ENCODE measurements at places on chromosomes 2 and 18.

DNA sequence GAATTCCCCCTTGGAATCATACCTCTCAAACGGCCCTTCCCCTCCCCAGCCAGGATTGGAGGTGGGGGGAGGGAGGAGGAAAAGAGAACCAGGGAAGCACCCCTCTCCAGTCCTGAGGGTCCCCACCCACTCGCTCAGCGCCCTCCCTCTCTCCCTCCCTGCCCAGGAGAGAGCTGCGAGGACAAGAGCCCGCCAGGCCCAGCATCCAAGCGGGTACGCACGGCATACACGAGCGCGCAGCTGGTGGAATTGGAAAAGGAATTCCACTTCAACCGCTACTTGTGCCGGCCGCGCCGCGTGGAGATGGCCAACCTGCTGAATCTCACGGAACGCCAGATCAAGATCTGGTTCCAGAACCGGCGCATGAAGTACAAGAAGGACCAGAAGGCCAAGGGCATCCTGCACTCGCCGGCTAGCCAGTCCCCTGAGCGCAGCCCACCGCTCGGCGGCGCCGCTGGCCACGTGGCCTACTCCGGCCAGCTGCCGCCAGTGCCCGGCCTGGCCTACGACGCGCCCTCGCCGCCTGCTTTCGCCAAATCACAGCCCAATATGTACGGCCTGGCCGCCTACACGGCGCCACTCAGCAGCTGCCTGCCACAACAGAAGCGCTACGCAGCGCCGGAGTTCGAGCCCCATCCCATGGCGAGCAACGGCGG, 14.4 kb downstream of the HOXD3 start:
- DNase-seq = no peak

GRCh38 chr2:175195012-175195411, 13.5 kb upstream of the ATP5MC3 start:
- DNase-seq = no peak

DNA sequence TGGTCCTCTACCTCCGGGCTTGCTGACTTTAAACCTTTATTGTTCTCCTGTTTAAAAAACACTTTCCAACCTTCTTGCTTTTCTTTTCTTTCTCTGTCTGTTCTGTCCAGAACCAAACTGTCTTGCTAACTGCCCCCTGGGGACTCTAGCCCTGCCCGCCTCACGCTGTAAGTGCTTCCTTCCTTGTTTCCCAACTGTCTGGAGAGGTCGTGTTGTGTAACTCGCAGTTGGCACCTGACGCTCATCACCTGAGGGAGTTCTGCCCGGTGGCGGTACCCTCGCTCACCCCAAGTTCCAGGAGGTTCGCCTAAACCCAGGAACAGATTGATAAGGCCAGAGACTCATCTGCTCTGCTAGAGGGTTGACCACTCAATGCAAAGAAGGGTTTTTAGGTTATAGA, 123.4 kb downstream of the MTCL1 start:
- DNase-seq = no peak

GRCh38 chr2:108613261-108614042, 79.2 kb downstream of the LIMS1 start:
- no peak for DNase-seq

GRCh38 chr18:7953095-7953958, 386.2 kb downstream of the PTPRM start:
- DNase-seq = no peak

DNA sequence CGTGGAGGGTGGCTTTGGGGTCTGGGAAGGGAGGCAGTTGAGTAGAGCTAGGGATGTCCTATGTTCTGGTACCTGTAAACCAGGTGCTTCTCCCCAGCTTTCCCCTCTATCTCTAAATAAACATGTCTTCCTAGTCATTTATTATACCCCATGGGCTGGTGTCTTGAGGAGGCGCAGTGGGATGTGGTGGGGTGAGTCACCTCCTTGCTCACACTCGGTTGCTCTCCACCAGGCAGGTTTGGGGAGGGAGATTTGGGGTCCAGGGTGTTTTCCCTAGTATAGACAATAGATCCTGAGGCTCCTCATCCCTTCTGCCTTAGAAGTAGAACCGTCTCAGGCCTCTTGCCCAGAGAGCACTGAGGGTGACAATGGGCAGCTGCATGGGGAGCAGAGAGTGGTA, 5.1 kb downstream of the PSD4 start:
- DNase-seq = peak; percentile 20

- no peak for DNase-seq
Measured at GRCh38 chr2:165568361-165568760, 98.9 kb downstream of the CSRNP3 start.

DNA sequence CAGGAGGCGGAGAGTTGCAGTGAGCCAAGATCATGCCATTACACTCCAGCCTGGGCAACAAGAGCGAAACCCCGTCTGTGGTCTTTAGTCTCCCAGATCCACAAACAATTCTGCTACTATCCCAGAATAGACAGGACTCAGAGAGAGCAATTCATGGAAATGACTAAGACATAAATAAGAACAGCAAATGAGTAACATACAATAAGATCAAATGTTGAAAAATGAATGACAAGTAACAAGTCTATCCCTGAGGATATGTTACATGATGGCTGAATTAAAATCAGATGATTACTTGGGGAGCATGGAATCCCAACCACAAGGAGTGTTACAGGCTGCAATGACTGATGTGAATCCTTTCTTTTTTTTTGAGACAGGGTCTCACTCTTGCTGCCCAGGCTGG, 10.3 kb downstream of the ARL5A start:
- no peak for DNase-seq

DNA sequence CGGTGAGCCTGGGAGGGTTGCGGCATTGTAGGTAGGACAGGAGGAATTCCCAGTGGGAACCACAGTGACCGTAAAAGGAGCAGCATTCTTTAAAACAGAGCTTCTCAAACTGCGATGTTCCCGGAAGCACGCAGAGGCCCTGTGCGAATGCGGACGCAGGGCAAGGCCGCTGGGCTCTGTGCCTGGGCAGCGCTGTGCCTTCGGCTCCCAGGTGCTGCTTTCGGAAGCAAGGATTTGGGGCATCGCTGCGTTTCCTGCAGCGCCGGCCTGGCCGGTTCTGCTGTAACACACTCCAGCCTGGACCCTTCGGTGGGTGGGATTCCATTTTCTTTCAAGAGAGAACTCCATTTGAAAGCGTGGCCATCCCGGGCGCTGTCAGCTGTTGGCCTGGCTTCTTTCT, 118.6 kb downstream of the PTGR3 start:
- no peak for DNase-seq

- peak; percentile 96 for DNase-seq
Measured at GRCh38 chr2:177164584-177165052, 48.0 kb upstream of the HNRNPA3 start.

DNA sequence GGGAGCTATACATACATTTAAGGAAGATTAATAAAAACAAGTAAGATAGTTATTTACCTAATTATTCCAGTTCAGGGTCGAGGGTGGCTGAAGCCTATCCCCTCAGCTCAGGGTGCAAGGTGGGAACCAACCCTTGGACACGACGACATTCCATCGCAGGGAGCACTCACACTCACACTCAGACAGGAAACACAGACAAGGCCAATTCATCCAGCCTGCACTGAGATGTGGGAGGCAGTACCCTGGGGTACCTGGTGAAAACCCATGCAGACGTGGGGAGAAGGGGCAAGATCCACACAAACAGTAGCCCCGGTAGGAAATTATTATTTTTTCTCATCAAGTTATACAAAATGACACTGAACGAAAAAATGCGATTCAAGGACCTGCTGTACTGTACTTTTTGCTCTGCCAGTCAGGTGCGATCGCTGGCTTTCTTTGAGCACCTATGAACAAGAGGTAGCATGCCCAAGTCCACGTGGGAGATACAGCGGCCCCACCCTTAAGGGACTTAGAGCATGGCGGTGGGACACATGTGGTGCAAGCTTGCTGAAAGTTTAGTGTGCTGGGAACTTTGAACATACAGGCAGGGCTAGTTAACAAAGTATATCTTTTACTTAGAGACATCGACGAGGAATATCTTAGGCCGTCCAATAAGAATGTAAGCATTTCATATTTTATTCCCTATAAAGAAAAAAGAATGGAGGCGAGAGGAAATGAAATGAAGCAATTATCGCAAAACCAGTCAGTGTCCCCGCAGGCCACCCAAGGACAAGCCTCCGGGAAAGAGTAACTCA, 624 bp downstream of the METTL8 start:
- no peak for DNase-seq

- DNase-seq = no peak
Measured at GRCh38 chr2:37506407-37507050, 162.1 kb downstream of the QPCT start.

GRCh38 chr18:2180586-2180985, 390.7 kb downstream of the METTL4 start:
- no peak for DNase-seq

DNA sequence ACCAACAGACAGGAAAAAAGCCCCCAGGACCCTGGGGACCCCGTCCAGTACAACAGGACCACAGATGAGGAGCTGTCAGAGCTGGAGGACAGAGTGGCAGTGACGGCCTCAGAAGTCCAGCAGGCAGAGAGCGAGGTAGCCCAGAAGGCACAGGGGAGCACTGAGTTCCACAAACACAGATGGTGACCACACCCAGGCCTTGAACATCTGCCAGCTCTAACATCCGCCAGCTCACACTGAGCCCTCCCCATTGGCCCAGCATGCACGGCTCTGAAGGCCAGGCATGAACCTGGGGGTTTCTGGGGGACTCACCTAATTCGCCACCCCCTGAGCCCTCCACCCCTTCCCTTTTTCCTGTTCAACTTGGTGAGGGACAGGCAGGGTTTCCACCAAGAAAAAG, 25.6 kb upstream of the PRLH start:
- DNase-seq = no peak

GRCh38 chr2:61549546-61549945, 11.4 kb upstream of the XPO1 start:
- no peak for DNase-seq

DNA sequence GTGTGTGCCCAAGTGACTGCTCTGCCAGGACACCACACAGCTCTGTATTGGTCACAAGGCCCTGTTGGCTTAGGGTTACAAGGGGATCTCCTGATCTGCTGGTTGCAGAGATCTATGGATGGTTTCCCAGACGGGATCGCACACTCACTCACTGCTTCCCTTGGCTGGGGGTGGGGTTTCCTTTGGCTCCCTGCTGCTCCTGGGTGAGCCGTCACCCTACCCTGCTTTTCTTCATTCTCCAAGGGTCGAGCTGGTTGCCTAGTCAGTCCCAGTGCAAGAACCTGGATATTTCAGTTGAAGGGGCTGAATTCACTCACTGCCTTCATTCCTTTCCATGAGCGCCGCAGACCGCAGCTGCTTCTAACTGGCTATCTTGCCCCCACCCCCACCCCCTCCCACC, 56.3 kb downstream of the GTF3C3 start:
- no peak for DNase-seq

- no peak for DNase-seq
Measured at GRCh38 chr2:45018023-45018422, 8.8 kb upstream of the SIX2 start.

DNA sequence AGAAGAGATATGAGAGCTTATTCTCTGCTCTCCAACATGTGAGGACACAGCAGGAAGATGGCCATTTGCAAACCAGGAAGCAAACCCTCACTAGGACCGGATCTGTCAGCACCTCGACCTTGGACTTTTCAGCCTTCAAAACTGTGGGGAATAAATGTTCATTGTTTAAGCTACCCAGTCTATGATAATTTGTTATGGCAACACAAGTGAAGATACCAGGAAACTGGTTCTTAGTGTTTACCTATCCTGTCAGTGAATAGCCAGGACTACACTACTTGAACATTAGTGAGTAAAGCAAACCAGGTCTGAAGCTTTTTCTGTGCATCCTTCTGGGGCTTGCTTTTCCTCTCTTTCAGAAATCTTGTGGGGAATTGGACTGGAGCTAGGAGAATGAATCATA, 44.4 kb upstream of the BARD1 start:
- no peak for DNase-seq

GRCh38 chr2:236865052-236865451, 220.6 kb upstream of the COPS8 start:
- no peak for DNase-seq

GRCh38 chr2:85405201-85406059, 4.7 kb downstream of the CAPG start:
- DNase-seq = no peak

- no peak for DNase-seq
Measured at GRCh38 chr2:12064153-12064552, 317.7 kb downstream of the LPIN1 start.

GRCh38 chr2:238881353-238882081, 33.6 kb downstream of the TWIST2 start:
- no peak for DNase-seq
